Dermis microvascular lymphatic vessel endothelial cell (primary cell): ENCODE measurements at places on chromosomes 5 and 9. TPM values are rescaled to one million over a fixed set of nuclear protein-coding genes. Genes with fewer than 3 reads are reported as not detected.

The PNPLA7 gene
- total RNA-seq, result 0.39 and 1.1 TPM in 2 replicates

The TOR4A gene
- total RNA-seq, result 23.5 and 31.4 TPM in 2 replicates

The LHX3 gene
- not detected in 2 replicates for total RNA-seq

The SHROOM1 gene
- total RNA-seq, result 1.5 and 4.3 TPM in 2 replicates

The DMRT3 gene
- total RNA-seq, result not detected in 2 replicates

The WHRN gene
- total RNA-seq, result 0.13 TPM in 2 replicates

The CCDC152 gene
- total RNA-seq, result 0.13 and 0.26 TPM in 2 replicates

The IL5 gene
- total RNA-seq, result not detected in 2 replicates

The LOX gene
- 52.9 and 75.7 TPM in 2 replicates for total RNA-seq

The OR13C4 gene
- total RNA-seq, result not detected in 2 replicates

The LCP2 gene
- 0.13 and 0.26 TPM in 2 replicates for total RNA-seq

The TSSK1B gene
- total RNA-seq, result not detected in 2 replicates

The GGTA1 gene
- total RNA-seq, result 4.9 and 13.4 TPM in 2 replicates

The WWC1 gene
- 0.13 and 0.63 TPM in 2 replicates for total RNA-seq

The NEUROG1 gene
- not detected in 2 replicates for total RNA-seq

The LIFR gene
- 31.3 and 31.9 TPM in 2 replicates for total RNA-seq

The IFNA2 gene
- not detected in 2 replicates for total RNA-seq

The ADAMTS19 gene
- not detected in 2 replicates for total RNA-seq

The RORB gene
- not detected in 2 replicates for total RNA-seq

The SLC4A9 gene
- total RNA-seq, result not detected in 2 replicates

The SNCAIP gene
- 12.8 and 50.6 TPM in 2 replicates for total RNA-seq

The FBXL7 gene
- total RNA-seq, result 8.6 and 28.2 TPM in 2 replicates

The WDR5 gene
- 16.7 and 20.6 TPM in 2 replicates for total RNA-seq

The SOHLH1 gene
- under 0.01 TPM in 1 of 2 replicates, not detected in the other for total RNA-seq

The BTNL8 gene
- total RNA-seq, result 0.13 TPM in 1 of 2 replicates, not detected in the other

The CAPSL gene
- not detected in 2 replicates for total RNA-seq

The PCDHGA3 gene
- 0.13 and 0.63 TPM in 2 replicates for total RNA-seq

The FCN2 gene
- not detected in 2 replicates for total RNA-seq

The ADGRV1 gene
- 0.13 and 0.25 TPM in 2 replicates for total RNA-seq
